Fibroblast of gingiva (primary cell): ENCODE measurements at places on chromosomes 1 and 21.

- DNase-seq, result no peak
These were observed 63.8 kb downstream of the OLFML3 start for GRCh38 chr1:114043054-114043453.

DNA sequence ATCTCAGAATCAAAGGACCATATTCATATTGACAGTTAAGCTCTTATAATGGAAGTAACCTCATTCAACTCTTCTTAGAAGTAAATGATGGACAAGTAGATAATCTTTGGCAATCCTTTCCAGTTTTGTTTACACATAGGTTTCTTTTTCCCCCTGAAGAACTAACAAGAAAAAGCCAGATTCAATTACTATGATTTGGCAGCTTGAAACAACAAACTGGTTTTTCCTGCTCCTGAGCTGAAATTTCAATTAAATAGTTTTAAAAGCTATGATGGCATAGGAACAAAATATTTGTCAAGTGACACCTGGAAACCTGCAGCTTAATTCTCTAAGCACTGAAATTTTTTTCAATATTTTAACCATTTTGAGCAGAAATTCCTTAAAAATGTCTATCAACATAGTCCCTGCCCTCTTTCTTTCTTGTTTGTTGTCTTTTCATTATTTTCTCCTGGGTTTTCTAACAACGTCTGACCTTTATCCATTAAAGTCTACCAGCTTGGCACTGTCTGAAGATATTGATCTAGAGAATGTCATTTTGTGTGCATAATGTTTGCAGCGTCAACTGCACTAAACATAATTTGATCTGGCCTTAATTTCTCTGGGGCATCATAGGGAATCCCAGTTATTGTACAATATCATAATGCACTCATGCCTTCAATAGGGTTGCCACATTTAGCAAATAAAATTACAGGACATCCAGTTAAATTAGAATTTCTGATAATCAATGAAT, 4.0 kb upstream of the SLC35A3 start:
- no peak for DNase-seq

DNA sequence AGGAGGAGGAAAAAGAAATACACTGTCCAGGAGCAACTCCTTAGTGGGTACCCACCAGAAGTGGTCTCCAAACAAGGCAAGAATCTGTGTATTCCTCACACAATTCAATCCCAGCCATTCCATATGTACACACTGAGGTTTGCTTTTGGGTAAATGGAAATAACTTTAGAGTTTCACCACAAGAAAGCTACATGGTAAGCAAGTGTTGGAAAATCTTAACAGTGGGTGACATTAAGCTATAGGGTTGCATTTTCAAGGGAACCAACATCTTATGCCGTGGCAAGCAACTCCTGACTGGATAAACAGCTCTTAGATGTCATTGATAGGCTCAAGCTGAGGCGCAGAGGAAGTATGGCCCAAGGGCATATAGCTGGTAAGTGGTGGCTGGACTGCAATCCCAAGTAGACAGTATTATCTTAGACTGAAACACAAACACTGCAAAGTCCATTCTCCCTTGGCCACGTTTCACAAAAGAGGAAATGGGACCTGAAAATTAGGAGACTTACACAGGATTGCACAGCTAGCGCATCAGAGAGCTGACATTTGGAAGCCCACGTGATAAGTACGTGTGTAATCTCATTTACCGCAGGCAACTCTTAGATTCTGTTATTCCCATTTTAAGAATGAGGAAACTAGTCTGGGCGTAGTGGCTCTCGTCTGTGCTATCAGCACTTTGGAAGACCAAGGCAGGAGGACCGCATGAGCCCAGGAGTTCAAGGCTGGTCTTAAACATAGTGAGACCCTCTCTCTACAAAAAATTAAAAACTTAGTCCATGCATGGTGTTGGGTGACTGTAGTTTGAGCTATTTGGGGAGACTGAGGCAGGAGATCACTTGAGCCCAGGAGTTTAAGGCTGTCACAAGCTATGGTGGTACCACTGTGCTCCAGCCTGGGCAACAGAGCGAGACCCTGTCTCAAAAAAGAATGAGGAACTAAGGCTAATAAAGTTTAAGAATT, 4.0 kb upstream of the BRWD1 start:
- DNase-seq, result no peak

DNA sequence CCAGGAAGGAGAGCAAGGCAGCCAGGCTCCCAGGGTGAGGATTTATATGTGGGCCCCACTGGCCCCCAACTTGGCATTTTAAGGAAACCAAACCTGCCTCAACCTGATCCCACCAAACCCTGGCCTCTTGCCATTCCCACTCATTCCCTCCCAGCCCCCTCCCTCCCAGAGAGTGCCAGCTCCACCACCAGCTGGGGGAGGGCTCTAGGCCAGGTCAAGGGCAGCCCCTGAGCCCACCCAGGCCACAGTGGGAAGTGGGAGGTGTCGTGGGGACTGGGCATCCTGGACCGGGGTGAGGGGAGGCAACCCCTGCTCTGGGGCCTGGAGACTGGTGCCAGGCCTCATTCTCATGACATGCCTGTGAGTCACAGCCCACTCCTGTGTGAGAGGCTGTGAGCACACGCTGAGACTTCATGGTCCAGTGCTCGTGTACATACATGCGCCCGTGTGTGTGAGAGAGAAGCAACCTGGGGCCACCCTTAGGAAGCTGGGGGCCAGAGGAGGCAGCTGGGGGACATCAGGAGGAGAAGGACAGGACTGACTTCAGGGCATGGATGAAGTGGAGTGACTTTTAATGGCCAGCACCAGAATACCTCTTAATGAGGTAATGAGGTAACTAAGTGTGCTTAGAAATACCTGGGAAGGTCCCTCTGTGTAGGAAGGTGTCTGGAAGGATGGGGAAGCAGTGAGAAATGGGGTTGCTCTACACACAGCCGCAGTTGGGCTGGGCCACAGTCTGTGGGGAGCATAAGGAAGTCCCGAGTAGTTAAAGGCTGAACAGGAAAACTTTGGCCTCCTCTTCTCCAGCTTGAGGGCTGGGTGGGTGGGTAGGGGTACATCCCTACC, at the start of gene S100A2:
Gene S100A2, minus strand, starts transcription at position 316 of the 846 bp plus-strand sequence. CDS start 1,967 bp downstream, outside the sequence.
- DNase-seq, result peak; percentile 84

- DNase-seq, result no peak
These were observed 6.4 kb downstream of the CASZ1 start for GRCh38 chr1:10789803-10790702.

DNA sequence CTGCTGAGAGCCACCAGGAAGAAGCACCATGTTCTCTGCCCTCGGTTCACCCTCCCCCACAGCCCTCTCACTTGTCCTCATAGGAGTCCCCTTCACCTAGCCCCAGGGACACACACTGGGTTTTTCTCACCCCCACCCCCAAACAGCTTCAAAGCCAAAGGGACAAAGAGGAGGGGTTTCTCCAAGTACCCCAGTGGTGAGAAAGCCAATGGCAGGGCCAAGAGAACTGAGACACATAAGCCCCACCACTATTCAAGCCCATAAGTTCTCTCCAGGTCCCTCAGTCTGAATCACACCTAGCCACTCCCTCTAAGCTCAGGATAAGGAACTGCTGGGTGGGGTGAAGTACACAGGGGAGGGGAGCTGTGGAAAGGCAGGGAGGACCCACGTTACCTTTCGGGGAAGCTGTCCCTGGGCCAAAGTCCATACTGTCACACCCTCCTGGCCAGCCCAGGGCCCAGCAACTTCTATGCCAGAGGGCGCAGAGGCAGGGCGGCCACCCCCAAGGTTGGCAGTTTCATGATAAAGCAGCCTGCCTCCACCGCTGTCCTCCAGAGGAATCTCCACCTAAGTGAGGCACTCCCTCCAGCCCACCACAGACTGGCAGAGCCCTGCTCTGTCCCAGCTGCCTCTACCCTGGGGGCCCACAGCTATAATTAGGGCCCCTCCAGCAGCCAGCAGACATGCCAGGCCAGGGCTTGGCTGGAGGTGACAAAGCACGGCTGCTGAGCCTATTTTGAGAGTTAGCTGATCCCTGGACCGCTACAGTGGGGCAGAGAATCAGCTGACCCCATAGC, 39.0 kb upstream of the PPP1R15B start:
- DNase-seq, result no peak

- no peak for DNase-seq
These were observed 132.7 kb upstream of the USP24 start for GRCh38 chr1:55347866-55348265.

- peak; percentile 48 for DNase-seq
These were observed 20.0 kb upstream of the RNF19B start for GRCh38 chr1:32984455-32985171.

DNA sequence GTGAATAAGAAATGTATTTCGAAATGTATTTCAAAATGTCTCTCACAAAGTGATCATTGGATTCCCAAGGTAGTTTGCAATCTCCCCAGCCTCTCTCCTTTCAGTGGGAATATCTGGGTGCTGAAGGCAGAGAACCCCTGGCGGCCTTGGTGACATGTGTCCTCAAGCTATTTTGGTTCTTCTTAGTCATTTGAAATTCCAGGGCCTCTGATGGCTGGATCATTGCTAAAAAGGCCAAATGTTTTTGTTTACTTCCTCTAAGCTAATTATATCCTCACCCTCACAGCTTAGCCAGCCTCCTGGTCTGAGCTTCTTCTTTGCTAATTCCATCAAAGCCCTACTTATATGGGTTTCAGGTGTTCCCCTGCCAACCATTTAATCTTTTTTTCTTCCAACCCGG, 71.2 kb downstream of the LRRC40 start:
- peak; percentile 9 for DNase-seq

- DNase-seq, result peak; percentile 51
These were observed 78.6 kb downstream of the POFUT2 start for GRCh38 chr21:45209046-45209445.

DNA sequence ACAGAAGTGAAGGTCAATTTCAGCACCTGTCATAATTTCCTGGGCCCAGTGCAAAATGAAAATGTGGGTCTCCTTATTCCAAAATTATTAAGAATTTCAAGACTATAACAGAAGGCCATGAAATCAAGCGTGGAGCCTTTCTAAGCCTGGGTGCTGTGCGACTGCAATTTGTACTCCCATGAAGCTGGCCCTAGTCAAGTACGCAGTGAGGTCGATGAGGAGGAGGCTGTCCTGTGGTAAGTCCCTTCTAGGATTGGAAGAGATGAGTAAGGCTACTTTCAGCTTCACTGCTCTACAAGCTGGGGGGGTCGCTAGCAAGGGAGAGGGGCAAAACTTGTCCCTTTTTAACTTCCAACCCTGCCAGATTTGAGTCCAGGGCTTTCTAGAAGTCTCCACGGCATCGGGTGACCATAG, 410 bp upstream of the NUDC start:
- no peak for DNase-seq

GRCh38 chr1:109914587-109915240, 4.1 kb downstream of the CSF1 start:
- DNase-seq, result peak; percentile 97

GRCh38 chr21:42684109-42684916, 30.9 kb downstream of the PDE9A start:
- peak; percentile 31 for DNase-seq

GRCh38 chr1:109864930-109865612, 45.6 kb upstream of the CSF1 start:
- DNase-seq, result peak; percentile 89

GRCh38 chr1:117110774-117111173, 10.8 kb downstream of the TRIM45 start:
- no peak for DNase-seq

DNA sequence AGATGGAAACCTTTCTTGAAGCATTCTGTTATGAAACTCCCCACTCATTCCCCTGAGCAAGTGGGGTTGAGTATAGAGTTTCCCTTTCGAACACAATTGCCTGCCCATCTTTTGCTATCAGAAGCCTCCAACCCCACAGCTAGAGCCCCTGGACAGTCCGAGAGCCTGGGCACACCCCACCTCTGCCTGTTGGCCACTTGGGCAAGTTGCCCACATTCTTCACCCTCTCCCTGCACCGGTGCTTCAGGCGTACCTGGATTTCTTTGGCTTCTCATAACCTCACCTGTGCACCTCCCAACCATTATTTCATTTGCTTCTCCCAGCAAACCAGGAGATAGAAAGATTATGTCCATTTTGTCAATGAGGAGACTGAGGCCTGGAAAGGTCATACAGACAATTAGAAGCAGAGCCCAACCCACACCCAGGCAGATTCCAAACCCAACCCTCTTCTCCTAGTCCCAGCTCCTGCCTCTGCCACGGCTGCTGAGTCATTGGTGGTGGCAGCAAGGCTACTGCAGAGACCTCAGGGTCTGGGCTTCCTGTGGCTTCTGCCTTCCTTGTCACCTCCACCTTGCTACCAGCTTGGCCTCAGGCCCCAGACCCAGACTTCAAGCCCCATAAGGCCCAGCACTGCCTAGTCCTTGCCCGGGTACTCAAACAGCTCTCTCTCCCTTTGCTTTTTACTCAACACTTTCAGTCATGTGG, 118.7 kb upstream of the ZBTB40 start:
- no peak for DNase-seq

GRCh38 chr1:65265651-65266351, 43.5 kb upstream of the DNAJC6 start:
- DNase-seq, result peak; percentile 51

DNA sequence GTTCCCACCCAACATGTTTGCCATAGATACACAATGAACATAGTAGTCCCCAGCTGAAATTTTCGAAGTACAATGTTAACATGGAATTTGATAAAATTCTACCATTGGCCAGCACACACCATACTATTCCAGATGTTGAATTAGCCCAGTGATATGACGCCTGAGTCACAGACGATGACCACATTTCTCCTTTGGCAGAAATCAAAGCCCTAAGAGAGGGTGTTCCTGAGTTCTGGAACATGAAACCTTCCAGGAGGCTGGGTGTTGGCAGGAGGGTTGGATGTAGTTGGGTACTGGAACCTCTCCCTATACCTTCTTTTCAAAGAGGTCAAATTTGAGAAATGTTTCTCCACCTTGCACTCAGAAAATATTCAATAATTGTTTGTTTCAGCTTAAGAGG, 37.8 kb downstream of the LPAR3 start:
- peak; percentile 53 for DNase-seq

DNA sequence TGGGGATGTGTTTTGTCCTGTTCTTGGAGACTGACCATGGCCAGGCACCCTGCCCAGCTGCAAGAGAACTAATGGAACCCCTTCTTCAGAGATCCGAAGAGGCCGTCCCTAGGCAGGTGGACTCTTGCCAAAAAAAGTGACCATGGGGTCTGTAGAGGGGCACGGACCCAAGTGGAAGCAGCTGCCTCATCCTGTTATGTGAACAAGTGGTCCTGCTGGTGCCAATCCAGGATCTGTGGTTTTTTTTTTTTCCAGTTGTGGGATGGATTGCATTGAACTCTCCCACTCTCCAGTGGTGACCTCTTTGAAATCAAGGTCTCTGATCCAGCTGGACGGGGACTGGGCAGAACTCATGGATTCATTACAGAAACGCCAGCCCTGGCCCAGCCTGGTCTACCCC, 71.2 kb downstream of the ARHGEF10L start:
- DNase-seq, result no peak

GRCh38 chr1:179228783-179229213, 679 bp downstream of the ABL2 start:
- DNase-seq, result peak; percentile 12

- no peak for DNase-seq
These were observed 115.0 kb downstream of the BACH1 start for GRCh38 chr21:29413683-29414082.
